Fibroblast of skin of right biceps (primary cell): ENCODE measurements at places on chromosomes 16 and 17.
A peak's percentile ranks its signal among the peaks of the same experiment; 100 is the strongest.

- peak; percentile 52 for DNase-seq
Measured at GRCh38 chr16:11024333-11025053, 80.1 kb downstream of the CLEC16A start.

DNA sequence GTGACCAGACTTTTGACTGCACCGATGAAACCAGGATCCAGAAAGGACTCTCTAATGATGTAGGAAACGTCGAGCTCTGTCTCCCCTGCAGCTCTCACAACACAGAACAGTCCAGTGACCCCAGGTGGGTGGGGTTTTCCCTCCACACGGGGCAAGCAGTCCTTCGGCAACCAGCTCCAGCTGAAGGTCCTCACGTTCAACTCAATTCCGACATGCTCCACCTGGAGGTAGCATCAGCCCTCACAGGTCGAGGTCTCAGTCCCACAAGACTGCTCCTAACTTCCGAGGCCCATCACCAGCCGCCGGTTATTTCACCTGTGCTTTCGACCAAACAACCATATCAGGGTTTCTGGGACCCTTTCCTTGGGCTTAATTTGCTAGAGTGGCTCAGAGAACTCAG is 28.2 kb downstream of the ITGAE start:
- DNase-seq: no peak

DNA sequence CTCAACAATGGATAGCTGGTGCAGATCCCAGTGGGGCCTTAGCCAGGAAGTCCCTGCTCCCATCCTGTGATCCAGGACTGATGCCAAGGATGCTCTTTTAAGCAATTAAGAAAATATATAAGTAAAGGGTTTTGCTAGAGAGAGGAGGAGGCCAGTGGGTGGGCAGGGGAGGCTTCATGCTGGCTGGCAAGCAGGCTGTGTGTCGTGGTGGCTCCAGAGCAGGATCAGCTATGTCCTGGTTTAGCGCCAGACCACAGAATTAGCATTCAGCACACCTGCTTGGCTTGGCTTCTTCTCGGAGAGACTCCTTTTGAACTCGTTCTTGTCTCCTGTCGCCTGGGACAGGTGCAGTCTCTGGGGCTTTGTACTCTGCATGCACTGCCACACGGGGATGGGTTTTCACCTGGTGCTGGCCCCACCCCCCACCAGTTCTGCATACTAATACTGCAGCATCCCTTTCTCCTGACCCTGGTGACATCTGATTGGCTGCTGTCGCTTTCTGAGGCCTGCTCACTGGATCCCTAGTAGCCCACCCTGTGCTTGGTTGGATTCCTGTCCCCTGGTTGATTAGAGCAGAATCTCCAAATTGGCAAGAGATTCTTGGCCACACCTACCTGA is 66.1 kb downstream of the PLD6 start:
- no peak for DNase-seq

- peak; percentile 56 for DNase-seq
Measured at GRCh38 chr16:85592700-85593493, 20.2 kb upstream of the GSE1 start.

DNA sequence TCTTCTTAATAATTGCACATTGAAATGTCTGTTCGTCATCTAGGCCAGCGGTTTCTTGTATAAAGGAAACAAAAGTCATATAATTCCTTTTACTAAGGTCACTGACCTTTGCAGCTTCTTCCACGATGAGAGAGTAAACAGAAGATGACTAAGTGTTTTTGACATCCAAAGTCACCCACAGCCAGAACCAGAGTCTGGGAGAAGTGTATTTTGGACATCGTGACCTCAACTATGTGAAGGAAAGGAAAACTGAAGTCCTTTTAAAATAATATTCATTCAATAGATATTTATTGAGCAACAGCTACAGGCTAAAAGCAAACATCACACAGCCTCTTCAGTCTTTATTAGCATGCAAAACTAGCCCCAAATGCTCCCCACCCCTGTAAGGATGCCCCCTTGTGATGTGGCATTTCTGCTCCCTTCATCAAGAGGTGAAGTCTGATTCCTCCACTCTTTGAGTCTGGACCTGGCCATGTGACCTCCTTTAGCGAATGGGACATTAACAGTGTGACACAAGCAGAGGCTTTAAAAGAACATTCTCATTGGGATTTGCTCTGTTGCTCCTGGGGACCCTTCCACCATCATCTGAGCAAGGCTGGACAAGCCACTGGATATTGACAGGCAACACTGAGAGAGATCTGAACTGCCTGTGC is 8.1 kb upstream of the PMP22 start:
- DNase-seq: peak; percentile 84

GRCh38 chr17:16383216-16383615 is 2.3 kb downstream of the UBB start:
- no peak for DNase-seq

DNA sequence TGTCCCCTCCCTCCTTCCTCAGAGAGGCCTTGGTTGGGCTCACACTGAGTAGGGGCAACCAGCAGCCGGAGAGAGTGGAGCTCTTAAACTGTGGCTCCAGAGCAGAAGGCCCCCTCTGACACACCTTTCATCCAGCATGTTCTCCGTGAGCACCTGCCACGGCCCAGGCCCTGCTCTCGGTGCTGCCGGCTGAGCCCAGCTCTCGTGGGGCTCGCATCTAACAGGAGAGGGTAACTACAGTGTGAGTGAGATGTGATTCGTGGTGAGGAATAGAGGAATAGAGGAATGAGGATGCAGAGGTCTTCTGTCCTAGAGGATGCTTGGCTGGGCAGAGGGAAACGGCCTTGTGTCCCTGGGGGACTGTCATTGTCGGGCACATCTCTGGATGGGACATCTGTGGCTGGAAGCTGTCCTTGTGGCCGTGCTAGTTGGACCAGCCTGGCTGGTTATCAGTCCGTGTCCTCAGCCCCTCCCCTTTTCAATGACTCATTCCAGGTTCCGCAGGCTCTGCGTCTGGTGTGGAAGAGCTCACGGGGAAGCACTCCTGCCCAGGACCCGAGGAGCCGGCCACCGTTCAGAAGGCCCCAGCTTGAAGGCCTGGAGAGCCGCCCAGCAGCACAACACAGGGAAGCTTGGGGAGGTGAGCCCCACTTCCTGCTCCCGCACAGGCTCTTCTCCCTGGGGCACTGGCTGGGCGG is 11.9 kb upstream of the DNASE1 start:
- DNase-seq: peak; percentile 19

GRCh38 chr17:19388791-19389785 is 2.1 kb upstream of the MFAP4 start:
- DNase-seq: peak; percentile 62

- no peak for DNase-seq
Measured at GRCh38 chr16:79076047-79076767, 524.3 kb downstream of the MAF start.

- no peak for DNase-seq
Measured at GRCh38 chr16:23871924-23872323, 36.1 kb downstream of the PRKCB start.

DNA sequence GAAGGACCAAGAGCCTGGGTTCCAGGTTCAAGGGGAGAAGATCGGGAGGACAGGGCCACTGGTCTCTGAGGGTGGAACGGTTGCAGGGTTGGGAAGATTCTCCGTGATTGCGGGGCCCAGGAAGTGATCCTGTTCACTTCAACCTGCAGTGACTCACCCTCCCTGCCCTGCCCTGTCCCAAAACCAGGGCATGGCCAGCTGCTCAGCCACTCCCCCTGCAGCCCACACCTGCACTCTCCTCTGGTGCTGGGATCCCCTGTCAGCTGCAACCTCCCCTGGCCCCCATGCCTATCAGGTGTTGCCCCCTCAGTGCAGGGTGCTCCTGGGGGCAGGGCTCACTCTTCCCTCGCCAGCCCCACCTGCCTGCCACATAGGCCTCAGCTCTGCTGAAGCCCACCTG is 1.1 kb downstream of the RUNDC3A start:
- no peak for DNase-seq

DNA sequence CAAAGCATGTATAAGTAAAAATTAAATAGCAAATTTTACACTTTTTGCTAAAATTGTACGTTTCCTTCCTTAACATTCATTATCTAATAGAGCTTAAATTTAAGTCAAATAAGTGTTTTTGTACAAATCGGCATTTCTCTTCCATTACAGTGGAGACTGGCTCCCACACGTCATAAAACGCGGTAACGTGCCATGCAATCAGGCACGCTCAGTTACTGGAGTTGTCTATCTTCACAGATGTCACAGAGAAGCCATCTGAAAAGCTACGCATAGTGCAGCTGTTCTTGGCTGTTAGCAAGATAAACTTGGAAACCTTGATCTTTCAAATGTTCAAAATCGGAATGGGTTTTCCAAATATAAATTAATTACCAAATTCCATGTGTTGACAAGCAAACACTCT is 165.3 kb downstream of the STX8 start:
- DNase-seq: no peak

GRCh38 chr17:78057113-78057740 is 71.3 kb downstream of the TMC6 start:
- no peak for DNase-seq

GRCh38 chr16:2927010-2927646 is 15.4 kb downstream of the FLYWCH1 start:
- peak; percentile 82 for DNase-seq

- peak; percentile 52 for DNase-seq
Measured at GRCh38 chr17:70420861-70421445, 251.6 kb downstream of the KCNJ2 start.

DNA sequence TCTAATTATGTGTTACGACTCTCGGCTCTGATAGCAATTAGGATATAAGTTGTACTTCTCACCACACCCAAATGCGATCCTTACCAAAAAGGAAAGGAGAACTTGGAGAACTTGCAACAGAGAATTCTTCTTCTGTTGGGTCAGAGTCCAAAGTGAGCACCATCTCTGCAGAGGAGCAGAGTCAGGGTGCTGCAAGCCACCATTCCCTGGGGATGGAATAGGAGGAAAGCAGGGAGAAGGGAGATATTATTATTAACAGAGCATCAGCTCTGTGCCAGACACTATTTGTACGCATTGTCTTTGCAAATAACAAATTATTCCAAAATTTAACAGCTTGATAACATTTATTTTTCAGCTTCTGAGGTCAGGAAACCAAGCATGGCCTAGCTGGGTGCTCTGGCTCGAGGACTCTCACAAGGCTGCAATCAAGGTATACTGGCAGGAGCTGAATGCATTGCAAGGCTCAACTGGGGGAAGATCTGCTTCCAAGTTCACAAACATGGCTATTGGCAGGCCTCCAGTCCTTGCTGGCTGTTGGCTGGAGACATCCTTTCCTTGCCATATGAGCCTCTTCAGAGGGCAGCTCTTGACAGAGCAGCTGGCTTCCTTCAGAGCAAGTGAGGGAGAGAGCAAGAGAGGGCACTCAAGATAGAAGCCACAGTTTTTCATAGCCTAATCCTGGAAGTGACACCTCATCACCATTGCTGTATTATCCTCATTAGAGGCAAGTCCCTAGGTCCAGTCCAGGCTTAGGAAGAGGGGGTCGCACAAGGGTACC is 296.2 kb upstream of the CDH5 start:
- peak; percentile 63 for DNase-seq

DNA sequence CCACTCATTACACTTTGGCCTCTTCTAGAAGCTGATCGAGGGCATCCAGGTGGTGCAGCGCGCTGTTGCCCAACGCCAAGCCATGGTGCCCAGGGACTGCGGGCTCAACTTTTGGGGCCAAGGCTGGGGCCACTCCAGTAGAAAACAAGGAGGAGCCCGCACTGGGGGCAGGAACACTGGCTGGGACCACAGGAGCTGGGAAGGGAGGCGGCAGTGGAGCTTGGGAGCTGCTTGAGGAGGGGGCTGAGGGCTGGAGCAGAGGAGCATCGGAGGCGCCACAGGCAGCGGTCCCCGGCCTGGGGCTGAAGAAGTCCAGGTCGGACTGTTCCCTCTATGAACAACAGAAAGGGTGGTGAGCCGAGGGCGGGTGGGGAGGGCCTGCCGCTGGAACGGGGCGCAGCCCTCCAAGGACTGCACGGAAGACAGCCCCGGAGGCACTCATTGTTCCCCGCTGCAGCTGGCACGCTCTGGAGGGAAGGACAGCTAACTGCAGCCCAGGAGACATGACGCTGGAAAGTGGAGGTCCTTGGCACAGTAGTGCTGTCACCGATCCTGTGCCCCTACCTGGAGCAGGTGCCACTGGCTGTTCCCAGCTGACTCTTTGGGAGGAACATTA is 21.5 kb downstream of the GGA3 start:
- DNase-seq: no peak

DNA sequence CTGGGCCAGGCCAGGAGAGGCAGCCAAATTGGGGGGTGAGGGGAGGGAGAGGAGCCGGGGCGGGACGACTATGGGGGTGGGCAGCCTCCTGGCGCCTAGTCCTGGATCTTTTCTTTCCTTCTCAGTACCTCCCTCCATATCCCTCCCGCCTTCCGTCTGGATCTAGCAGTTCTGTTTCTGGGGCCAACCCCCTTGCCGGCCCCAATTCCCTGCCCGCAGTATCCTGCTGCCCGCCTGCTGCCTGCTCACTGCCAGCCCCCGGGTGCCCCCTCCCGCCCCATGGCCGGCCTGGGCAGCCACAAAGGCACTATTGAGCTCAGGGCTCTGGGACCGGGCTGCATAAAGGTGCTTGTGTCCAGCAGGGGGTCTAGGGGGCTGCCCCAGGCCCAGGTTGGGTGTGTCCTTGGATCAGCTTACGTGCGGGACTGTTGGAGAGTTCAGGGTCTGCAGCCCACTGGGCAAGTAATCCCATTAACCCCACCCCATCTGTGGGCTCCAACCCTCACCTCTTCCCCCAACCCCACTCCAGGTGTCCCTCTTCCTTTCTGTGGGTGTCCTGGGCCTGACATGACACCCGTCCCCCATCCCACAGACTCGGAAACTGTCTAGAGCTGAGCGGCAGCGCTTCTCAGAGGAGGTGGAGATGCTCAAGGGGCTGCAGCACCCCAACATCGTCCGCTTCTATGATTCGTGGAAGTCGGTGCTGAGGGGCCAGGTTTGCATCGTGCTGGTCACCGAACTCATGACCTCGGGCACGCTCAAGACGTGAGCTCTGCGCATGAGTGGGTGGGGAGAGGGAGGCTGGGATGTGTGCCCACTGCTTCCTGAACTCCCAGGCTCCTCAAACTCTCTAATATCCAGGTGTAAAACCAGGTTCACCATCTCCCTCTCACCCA is 2.0 kb downstream of the WNK4 start:
- peak; percentile 44 for DNase-seq

DNA sequence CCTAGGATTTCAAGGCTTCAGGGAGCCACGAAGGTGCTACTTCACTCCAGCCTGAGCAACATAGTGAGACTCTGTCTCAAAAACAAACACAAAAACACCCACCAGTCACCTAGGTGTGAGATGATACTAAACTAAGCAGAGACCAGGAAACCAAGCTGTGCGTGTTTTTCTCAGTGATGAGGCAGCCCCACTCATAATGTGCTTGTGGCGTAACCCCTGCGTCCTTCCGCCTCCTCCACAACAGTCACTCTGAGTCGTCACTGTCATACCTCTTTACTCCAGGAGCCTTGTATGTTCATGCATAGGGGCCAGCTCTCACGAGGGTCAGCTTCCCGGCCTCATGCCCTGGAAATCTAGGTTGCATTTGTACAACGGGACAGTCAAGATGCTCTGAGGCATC is 31.1 kb upstream of the SLC47A1 start:
- no peak for DNase-seq
